ENCODE measurements at places on chromosomes 6 and 20.

- no peak for DNase-seq
These were observed 2.2 kb downstream of the PPP1R3G start for GRCh38 chr6:5087389-5087788.

- no peak for DNase-seq
These were observed 4.3 kb downstream of the SNHG17 start for GRCh38 chr20:38430679-38431325.

- DNase-seq: no peak
These were observed 437 bp upstream of the HLA-A start for GRCh38 chr6:29941916-29942274.

GRCh38 chr20:3699037-3699436 lies 13.4 kb downstream of the SIGLEC1 start:
- DNase-seq: no peak

- no peak for DNase-seq
These were observed 4.2 kb downstream of the DUSP22 start for GRCh38 chr6:296151-297122.

DNA sequence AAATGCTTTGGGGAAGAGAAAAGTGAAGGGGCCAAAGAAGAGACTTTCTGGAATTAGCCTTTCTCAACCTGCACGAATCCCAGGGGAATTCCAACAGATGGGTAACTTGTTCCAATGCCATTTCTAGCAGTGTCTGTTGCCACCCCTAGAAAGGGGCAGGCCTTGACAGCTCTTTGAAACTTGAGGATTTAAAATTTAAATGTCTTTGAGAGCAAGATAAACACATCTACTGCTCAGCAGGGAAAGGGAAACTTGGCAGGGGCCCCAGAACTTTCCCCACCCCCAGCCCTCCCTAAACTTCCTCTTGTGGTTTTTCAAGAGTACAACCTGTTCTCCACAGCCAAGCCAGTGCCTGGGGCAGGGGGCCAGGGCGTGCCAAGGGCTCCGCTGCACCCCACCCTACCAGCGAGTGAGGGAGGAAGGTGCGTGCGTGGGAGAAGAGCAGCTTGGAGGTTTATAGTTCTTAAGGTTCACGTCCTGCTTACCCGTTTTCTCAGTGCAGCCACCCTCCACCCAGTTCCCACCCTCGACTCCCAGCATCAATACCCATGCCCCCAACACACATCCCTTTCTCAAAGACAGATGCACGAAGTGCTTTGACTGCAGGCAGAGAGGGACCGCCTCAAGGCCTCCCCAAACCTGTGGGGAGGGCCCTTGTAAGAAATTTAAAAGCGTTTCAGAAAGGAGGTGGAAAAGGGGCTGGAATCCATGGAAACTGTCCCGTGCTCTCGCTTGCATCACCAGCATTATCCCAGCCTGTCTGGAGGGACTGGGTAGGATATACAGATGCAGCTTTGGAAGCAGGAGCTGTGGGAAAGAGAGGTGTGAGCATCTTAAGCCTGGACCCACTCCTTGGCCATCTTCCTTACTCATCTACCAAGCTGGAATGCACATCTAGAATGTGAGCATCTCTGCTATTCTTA lies 4.5 kb upstream of the TAF8 start:
- peak; percentile 62 for DNase-seq

DNA sequence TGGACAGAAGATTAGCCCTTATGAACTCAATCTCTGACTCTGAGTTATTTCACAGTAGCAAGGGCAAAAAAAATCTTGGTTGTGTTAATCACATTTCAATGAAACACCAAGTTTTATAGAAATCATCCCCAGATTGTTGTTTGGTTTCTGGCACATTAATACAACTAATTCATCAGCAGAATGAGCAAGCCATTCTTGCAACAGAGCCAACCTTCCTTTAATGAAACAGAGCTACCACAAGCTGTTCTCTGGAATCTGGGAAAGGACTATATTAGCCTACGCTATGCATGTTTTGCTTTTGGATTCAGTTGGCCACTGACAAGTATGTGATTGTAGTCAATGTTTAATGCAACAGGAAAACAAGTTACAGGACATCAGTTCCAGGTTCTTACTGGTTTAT lies 13.8 kb upstream of the POPDC3 start:
- DNase-seq: no peak

DNA sequence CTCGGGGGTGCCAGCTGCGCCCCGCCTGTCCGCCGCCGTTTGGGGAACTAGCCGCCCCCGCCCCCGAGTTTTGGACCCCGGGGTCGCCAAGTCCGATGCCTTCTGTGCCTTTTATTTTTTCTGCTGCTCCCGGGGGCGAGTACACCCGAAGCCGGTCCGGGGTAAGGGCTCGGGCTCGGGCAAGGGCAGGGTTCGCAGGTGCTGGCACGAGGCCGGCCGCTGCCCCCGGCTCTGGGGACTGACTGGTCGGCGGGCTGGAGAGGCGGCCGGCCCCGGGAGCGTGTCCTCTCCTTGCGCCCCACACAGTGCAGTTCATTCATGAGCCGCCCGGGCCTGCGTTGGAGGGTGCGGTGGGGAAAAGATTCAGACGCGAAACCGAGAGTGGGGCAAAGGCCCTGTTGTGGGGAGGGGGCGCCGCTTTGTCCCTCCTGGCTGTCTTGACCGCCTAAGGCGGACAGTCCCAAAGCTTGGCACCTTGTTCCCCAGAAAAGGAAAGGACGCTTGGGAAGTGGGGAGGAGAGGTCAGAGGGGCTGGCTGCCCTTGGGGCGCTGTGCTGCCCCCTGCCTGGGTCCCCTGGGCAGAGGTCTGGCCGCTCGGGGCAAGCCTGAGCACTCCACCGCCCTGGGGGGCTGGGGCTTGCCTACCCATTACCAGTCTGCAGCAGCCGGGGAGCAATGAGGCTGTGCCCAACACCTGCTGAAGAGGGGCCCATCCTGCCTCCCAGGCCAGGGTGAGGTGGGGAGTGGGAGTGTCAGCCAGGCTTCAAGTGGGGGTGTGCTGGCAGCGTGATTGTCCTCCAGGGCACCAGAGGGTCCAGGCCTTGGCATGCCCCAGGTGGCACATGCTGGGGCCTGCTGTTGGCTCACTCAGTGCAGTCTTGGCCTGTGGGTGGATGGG lies 915 bp downstream of the TMEM63B start:
- no peak for DNase-seq
